Memory B cell (primary cell): ENCODE measurements at places on chromosomes 2 and 18.

DNA sequence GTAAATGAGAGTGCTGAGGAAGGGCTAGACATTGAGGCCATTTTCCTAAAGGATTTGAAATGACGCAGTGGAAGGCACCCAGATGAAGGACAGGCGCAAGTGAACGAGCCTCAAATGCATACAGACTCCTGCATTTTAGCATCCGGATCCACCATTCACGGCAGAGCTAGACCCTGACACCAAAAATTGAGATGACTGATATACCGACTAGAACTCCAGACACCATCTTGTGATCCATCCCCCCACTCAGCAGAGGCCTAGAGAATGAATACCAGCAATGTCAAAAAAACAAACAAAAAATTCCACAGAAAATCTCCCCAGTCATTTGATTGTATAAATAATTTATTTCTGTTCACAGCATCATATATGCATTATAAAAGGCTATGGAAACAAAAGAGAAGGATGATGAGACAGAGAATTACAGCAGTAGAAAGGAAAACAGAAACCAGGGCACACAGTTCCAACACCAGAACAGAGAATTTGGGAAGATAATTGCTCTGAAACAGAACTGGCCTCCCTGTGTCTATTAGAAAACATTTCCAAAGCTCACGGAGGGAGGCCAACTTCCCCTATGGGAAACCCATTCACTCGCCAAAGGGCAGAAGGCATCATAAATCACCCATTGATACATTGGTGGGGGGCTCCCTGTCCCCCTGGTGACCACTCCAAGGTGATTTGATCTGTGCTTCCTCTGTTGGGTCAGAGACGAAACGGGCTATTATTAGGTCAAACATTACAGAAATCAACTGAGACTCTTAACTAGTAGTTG lies 4.0 kb downstream of the ARL4C start:
- no peak for DNase-seq

GRCh38 chr2:128276878-128277675 lies 41.6 kb downstream of the HS6ST1 start:
- DNase-seq, result no peak

GRCh38 chr2:238087211-238087610 lies 12.9 kb upstream of the ESPNL start:
- DNase-seq, result no peak

DNA sequence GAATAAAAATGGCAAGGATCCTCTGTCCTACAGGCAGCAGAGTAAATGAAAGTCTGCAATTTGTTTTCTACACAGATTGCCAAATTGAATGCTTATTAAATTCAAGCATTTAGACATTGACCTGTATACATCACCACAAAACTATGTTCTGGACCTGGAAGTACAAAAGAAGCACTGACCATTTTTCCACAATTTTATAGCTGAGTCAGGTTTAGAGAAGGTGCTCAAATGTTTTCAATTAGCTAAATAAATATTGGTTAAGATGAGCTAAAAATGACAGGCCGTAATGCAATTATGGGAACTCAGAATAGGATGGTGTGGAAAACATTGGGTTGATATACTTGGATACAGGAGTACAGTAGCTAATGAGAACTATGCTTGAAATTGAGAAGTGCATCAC lies 490.7 kb upstream of the MEIS1 start:
- DNase-seq, result no peak

DNA sequence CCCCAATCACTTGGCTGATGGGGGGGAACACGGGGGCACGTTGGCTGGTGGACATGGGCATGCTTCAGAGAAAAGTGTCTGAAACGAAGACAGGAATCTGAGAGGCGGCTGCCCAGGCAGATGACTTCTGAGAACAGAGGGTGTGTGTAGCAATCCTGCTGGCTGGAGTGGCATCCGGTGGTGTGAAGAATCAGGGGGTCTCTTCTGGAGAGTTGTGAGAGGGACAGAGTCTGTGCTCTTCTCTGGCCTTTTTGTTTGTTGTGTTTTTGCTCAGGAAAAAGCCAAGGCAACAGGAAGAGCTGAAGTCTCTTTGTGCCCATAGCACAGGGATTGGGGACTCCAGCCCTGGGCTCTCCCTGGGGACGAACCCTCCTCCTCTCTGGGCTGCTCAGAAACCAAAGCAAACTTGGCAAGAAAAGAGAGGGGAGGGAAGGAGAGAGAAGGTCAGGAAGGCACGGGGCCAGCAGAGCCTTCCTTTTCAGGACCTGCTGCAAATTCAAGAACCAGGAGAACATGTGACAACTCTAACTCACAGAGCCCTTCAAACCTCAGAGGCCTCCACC lies 97.0 kb upstream of the SMAD2 start:
- DNase-seq, result no peak

DNA sequence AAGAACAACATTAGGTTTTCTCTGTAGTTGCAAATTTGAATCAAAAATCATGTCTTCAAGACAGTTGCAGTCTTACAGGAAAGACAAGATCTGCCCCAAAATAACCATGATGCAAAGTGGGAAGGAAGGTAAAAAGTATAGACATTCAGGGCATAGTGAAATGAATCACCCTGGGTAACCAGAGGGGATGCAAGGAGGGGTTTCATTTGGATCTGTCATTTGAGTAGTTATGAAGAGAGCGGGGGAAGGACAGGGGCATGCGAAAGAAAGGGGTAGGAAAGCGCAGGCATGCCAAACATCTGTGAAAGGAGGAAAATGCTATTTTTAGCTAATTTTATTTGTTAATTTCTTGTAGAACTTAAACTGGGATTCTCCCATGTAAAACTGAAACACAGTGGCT lies 219.1 kb upstream of the BOD1L2 start:
- no peak for DNase-seq

DNA sequence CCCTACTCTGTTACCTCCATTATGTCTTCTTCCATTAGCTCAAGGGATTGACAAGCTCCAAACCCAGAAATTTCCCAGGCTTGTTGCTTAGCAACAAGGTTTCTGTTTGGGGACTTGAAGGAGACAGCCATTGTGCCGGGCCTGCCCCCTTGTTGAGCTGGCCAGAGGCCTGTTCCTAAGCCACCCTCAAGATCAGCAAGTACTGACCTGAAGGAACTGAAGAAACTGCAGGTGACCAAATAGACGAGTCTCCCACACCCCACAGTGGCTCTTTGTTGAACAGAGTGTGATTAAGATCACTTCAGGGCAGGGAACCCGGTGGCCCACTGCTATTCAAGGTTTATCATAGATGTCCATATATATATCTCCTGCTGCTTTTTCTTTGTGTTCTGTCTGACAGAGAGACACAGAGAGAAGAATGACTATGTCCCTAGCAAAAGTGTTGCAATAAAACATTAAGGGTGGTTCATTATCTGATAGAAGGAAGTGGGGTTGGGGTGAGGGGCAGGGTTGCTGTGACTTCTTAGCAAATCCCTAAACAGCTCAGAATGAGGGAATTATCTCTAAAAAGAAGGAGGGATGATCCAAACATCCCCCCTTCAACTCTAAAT lies 69.2 kb downstream of the RNF144A start:
- DNase-seq, result no peak

GRCh38 chr18:51397347-51397962 lies 200.0 kb upstream of the MEX3C start:
- DNase-seq, result no peak

DNA sequence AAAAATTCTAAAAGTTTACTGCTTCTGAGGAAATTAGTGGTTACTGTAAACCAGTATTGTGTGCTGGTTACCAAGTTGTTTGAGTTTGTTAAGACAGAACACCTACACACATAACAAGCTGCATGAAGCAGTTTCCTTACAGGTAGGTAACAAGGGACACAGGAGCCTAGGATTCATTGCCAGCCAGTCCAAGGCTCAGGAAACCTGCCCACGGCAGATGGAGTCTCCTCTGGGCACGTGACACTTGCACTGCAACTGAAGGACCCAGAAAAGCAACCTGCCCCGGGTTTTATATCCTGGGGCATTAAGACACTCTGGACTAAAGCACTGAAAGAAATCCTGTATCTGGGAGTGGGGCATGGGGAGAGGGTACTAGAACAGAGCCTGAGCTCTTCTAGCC lies 639.3 kb downstream of the ADCYAP1 start:
- DNase-seq, result no peak

DNA sequence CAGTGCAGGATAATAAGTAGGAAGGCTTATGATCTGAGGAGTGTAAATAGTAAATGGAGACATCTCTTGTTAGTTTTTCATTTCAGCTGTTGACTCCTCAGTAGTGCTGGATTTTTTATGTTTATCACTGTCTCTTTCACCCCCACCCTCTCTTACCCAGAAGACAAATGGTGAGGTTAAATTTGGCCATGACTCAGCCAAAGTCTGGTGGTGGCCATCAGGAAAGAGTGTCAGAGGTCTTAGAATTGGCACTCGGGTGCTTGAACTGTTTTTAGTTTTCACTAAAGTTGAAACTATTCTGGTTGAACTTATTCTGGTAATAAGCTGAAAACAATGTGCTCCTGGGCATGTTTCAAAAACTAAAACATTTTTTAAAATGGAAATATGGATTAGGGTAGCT lies 123.3 kb downstream of the FHOD3 start:
- DNase-seq, result no peak

GRCh38 chr2:41170589-41170988 lies 718.7 kb upstream of the SLC8A1 start:
- no peak for DNase-seq
